ENCODE measurements at places on chromosomes 5 and 9.
A peak's percentile ranks its signal among the peaks of the same experiment; 100 is the strongest.

- DNase-seq, result no peak
These were observed 384 bp upstream of the DMXL1 start for GRCh38 chr5:119070578-119070827.

DNA sequence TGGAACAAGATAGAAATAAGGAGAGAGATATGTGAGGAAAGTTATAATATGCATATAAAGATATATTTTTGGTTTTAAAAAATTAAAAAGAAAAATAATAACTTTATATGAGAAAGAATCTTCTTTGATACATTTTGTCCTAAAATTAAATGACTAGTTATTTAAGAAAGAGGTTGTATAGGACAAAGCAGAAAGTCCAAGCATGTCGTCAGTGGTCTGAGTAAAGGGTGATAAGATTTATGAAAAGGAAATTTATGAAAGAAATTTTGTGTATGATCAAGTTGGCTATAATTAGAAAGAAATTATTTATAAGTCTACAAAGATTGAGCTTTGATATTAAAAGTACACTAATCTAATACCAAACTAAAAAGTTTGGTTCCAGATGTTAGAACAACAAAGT, 32.0 kb downstream of the GTF3C4 start:
- DNase-seq, result no peak

GRCh38 chr5:1008451-1009358, at the start of gene NKD2:
NKD2 (plus strand) TSS chr5:1008802; CDS start chr5:1009058, 256 bp downstream.
- DNase-seq, result peak; percentile 40

DNA sequence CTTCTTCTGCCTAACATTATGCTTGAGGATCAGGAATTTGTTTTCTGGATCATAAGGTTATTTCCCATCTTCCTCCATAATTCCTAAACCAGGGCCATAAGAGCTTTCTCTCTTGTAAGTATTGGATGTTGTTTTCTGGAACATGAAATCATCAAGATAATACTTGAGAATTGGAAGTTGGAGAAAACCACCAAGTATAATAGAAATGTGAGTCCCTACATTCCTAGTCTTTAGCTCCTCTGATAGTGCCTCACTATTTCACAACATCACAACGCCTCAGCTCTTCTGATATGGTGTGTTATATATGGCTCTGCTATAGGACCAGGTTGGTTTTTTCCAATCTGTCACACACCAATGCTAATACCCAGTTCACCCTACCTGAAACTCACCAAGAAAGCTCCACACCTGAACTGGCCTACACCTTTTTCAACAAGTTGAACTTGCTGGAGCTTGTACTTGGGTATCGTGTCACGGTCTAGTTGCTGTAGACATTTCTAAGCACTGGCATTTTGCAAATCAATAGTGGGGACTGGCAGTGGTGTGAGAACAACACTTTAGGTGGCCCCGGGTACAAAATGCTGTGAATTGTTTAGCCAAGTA, 141.1 kb downstream of the ACTBL2 start:
- DNase-seq, result no peak

DNA sequence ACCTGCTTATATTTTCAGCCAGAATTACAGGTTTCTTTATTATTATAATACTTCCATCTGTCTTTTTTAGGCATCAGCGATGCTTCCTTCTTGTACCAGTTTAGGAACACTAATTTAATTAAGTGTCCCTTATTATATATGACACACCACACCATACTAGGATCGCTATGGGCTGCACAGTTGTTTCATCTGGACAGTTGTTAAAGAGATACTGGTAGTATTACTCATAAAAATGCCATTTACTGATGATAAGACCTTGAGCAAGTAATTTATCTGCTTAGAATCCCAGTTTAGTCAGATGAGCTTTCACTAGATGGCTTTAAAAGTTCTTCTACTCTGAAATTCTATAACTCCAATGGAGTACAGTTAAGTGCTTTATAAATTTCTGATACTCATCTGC, 17.1 kb downstream of the ARSK start:
- no peak for DNase-seq

DNA sequence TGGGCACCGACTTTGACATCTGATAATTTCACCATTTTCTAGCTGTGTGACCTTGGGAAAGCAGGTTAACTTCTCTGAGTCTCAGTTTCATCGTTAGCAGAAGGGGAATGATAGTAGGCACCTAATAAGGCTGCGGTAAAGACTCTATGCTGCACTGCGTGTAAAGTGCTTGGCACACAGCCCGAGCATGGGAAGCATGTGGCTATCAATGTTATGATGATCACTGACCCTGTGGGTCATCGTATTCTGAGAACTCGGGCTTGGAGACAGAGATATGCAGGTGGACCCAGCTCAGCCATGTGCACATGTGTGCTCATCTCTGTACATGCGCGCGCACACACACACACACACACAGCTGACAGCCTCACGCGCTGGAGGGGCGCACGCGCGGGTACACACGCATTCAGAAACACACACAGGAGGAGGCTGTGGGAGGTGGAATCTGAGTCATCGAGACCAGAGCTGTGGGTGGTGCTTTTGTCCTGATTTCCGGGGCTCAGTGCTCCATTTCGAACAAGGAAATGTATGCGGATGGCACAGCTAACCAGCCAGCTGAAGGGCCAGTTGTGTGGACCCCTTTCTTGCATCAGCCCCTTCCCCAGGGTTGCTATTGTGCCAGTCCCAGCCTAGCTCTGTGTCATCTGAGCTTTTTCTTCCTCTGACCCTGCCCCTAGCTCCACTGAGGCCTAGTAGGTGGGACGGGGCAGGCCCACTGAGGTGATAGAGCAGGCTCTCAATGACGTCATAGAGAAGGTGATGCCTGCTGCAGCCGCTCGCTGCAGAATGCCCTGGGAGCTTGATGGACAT, 11.1 kb upstream of the ARAP3 start:
- DNase-seq, result no peak

Data from HAP-1 (cell line).